ENCODE measurements at places on chromosomes 5 and 9. TPM values are rescaled to one million over a fixed set of nuclear protein-coding genes. Genes with fewer than 3 reads are reported as not detected.

Gene CYFIP2
- 128 TPM for polyA plus RNA-seq

Gene HTR1A
- not detected for polyA plus RNA-seq

DNA sequence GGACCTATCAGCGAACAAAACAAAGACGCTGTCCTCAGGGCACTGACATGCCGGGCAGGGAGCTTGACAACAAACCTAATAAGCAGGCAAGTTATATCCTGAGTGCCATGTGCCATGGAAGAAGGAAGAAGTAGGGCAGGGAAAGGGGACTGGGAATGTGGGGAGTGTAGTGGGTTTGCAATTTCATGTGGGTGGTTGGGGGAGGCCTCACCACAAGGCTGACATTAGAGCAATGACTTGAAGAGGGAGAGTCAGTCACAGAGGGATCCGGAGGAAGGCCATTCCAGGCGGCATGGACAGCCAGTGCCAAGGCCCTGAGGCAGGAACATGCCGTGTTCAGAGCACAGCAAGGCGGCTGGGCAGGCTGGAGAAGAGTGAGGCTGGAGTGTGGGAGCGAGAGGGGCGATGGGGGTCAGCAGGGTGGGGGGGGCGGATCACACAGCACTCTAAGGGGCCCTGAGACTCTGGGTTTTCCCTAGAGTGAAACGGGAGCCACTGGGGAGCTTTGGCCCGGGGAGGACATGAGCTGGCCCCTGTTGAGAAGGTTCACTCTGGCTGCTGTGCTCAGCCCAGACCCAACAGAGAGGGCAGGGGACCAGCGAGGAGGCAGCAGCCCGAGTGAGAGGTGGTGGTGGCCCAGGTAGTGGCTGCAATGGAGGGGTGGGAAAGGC is 86.3 kb downstream of the STK10 start:
- no peak for DNase-seq

DNA sequence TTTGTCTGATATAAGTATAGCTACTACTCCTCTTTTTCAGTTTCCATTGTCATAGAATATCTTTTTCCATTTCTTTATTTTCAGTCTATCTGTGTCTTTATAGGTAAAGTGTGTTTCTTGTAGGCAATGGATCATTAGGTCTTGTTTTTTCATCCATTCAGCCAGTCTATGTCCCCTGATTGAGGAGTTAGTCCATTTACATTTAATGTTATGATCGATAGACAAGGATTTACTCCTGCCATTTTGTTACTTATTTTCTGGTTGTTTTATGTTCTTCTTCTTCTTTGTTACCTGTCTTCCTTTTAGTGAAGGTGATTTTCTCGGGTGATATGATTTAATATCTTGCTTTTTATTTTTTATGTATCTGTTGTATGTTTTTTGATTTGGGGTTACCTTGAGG is 169.0 kb downstream of the BARX1 start:
- DNase-seq: no peak

- no peak for DNase-seq
Observed at GRCh38 chr5:24805230-24805629, 160.5 kb upstream of the CDH10 start.

GRCh38 chr5:172713113-172713808 is 57.7 kb downstream of the DUSP1 start:
- DNase-seq: no peak

DNA sequence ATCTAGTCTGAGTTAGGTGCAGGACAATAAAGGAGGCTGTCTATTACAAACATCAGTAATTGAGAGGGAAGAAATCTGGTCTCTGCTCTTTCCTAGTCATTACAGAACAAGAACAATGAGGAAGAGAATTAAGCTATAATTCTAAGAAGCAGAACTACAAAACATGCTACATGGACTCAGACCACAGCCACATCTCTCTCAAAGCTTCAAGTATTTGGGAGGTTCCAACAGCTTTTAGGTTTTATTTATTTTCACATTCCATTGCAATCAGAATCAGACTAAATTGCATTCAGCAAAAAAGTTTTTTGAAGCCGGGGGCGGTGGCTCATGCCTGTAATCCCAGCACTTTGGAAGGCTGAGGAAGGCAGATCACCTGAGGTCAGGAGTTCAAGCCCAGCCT is 1.1 kb upstream of the GRPEL2 start:
- no peak for DNase-seq

- DNase-seq: no peak
Observed at GRCh38 chr5:167525004-167525403, 766.4 kb upstream of the WWC1 start.
